ENCODE measurements at places on chromosomes 6 and 20.

DNA sequence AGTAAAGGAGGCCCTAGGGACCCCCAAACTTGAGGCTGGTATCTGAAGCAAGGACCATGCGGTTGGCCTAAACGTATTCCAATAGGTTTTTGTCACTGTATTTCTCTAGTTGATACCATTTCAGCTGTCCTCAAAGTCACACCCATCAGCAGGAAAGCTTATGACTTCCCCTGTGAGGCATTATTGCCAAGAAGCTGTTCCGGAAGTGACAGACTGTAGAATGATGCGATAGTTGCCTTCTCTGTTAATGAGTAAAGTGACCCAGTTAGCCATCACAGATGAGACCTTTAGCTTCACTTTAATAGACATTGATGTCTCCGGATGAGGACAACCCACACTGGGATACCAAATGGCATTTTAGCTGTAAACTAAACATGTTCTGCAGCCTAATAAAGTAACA is 147.9 kb downstream of the RNGTT start:
- DNase-seq: no peak

DNA sequence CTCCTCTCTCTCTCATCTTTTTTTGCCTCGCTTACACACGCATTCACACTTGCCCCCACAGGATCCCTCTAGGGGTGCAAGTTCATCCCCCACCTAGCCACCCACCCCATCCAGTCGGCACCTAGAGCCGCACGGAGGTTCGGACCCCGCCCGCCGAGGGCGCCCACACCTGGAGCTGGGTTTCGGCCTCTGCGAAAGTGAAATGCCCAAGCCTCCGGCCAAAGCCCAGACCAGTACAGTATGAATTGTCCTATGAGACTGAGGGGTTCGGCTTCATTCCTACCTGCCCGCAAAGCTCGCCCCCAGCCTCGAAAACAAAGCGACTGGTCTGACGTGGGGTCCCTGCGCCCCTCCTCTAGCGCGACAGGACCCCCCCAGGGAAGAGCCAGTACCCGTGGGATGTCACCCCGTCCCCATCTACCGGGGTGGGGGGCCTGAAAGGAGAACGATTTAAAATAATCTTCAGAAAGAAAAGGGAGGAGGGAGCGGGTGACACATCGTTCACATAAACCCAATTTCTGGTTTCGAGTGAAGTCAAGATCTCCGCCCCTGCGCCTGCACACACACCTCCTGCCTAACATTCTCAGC is 1.5 kb downstream of the TFAP2A start:
- no peak for DNase-seq

- no peak for DNase-seq
Observed at GRCh38 chr20:57891014-57891413, 181.2 kb upstream of the PMEPA1 start.

GRCh38 chr6:63319939-63320338 is at the start of gene LGSN:
Gene LGSN (minus strand): TSS chr6:63319983. CDS start chr6:63319943, 40 bp downstream.
- no peak for DNase-seq

DNA sequence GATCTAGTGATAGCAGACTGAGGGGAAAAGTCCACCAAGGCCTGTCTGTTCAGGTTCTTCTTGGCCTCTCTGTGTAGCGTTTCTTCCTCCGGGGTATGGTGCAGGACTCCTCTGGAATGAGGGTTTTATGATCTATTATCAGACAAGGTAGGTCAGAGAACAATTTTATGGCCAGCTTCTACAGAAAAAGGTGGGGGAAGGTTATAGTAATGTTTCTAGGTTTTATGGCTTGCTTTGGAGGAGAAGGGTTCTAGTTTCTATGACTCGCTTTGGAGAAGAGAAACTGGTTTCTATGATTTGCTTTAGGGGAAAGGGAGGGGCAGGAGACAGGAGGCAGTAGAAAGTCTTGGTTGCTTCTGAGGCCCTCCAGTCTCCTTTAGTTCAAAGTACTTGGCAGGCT is 144.8 kb upstream of the LAMA2 start:
- DNase-seq: no peak

- DNase-seq: no peak
Observed at GRCh38 chr20:821046-821730, 12.3 kb upstream of the FAM110A start.

DNA sequence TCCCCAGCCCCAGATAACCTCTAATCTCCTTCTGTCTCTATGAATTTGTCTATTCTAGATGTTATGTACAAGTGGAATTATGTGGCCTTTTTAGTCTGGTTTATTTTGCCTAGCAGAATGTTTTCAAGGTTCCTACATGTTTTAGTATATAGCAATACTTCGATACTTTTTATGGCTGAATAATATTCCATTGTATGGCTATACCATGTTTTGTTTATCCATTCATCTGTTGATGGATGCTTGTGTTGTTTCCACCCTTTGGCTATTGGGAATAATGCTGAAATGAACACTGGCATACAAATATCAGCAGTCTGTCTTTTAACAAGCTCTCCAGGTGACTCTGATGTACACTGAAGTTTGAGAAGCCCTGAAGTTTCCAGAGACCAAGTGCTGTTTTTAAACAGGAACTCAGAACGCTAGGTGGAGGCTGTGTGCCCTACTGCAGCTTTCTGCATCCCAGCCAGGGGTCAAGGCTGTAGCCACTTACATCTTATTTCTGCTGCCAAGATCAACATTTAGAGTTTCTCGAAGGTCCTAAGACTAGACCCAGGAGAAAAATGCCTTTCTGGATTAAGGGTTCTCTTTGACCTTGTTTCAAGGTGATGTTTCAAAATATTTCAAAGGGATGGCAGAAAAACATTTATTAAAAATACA is 123.0 kb downstream of the SOBP start:
- DNase-seq: no peak

DNA sequence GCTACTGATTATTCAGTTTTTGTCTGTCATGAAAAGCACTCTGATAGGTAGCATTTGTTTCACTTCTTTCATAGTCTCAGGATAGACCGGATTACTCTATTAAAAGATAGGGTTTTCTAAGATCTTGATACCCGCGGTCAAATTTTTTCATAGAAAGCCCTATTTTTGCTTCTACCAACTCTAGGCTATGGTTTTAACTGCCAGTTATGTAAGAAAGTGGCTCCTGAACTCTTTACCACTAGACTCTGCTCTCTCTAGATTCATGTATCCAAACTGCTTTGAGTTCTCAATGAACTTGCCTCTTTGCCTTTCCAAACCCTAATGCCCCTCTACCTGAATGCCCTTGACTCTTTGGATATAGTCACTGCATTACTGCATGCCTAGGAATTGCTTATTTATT is 70.3 kb downstream of the HIVEP1 start:
- DNase-seq: no peak

GRCh38 chr20:2217857-2218539 is 77.8 kb upstream of the TGM3 start:
- no peak for DNase-seq

GRCh38 chr20:50343490-50344179 is 153.0 kb downstream of the CEBPB start:
- DNase-seq: no peak

GRCh38 chr6:120304223-120304622 is 954.7 kb upstream of the MAN1A1 start:
- DNase-seq: no peak

- DNase-seq: no peak
Observed at GRCh38 chr6:89204096-89204495, 13.1 kb downstream of the GABRR1 start.

GRCh38 chr20:24605937-24606455 is 136.6 kb downstream of the SYNDIG1 start:
- peak; percentile 31 for DNase-seq

GRCh38 chr6:129105035-129105434 is 222.1 kb downstream of the LAMA2 start:
- peak; percentile 55 for DNase-seq

- DNase-seq: no peak
Observed at GRCh38 chr20:14127514-14128223, 132.4 kb downstream of the MACROD2 start.

GRCh38 chr20:20517296-20517695 is 149.4 kb downstream of the INSM1 start:
- no peak for DNase-seq

GRCh38 chr6:152642578-152643375 is 5.6 kb upstream of the SYNE1 start:
- no peak for DNase-seq

GRCh38 chr6:21180155-21180554 is 413.4 kb upstream of the SOX4 start:
- no peak for DNase-seq

DNA sequence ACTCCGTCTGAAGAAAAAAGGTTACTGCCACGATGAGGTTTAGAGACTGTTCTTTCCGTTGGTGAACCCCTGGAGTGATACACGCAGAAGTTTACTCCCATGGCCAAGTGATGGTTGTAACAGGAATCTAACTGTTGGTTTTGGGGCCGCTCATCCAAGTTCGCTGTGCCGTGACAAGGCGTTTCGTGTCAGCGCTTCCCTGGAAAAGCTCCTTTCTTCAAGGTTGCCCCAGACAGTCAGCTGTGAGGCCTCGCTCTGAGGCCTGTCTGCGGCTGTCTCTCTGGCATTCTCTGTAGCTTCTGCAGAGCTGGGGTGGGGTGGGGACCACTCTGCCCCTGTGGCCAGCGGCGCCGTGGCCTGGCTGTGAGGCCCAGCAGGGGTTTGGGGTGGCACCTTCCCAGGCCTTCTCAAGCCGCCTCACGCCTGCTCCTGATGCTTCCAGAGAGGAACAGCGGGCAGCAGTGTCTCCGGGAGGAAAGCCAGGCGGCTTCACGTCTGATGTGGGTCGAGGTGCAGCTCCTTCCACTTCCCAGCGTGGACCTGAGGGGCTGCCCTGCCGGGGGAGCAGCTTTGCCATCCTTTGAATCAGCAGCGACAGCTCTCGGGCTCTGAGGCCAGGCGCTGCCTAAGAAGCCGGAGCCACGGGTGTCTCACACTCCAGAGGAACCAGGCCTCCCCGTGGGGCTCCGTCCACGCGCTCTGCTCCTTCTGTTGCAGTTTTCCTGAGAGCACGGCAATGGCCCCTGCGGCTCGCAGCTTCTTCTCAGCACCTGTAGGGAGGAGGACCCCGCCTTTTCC is 76.2 kb downstream of the SMOC2 start:
- no peak for DNase-seq

DNA sequence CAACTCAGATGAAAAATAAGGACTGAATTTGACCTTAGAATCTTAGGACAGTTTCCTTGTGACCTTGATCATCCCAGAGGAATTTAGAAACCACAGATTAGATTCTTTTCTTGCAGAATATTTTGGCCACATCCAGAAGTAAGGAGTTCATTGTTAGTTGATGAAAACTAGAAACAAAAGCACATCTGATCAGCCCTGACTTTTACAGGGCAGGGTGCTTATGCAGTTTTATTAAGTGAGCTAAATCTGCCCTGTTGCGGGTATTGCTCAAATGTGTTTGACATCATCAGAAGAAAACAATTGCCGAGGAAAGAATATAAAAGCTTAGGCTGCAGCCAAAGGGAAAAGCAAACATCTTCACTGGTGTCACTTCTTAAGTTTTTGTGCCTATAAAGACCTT is 100.8 kb downstream of the MTFR2 start:
- DNase-seq: no peak

- no peak for DNase-seq
Observed at GRCh38 chr20:40683221-40683893, 5.7 kb downstream of the MAFB start.

GRCh38 chr20:1462834-1463233 is 3.8 kb downstream of the NSFL1C start:
- no peak for DNase-seq

- DNase-seq: peak; percentile 84
Observed at GRCh38 chr20:62887152-62887859, 25.7 kb upstream of the TCFL5 start.

- no peak for DNase-seq
Observed at GRCh38 chr6:151738960-151739359, 68.5 kb upstream of the ESR1 start.

GRCh38 chr6:134077301-134077700 is 24.9 kb upstream of the SLC2A12 start:
- DNase-seq: no peak

DNA sequence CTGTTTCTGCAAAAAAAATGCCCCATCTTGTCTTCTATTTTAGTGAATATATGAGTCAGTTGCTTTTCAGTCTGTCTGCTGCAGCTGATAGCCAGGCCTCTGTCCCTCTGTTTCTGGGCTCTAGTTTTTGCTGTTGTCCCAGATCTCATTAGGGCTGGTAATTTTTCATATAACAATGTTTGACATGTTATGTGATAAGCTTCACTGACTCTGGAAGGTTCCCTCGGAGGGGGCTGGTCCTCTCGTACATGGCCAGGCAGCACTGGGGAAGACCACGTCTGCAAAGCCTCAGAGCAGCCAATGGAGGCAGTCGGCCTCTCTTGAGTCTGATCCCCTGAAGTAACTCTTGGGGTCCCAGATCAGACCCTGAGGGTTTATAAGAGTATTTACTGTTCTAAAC is 223.8 kb downstream of the THBS2 start:
- DNase-seq: no peak

DNA sequence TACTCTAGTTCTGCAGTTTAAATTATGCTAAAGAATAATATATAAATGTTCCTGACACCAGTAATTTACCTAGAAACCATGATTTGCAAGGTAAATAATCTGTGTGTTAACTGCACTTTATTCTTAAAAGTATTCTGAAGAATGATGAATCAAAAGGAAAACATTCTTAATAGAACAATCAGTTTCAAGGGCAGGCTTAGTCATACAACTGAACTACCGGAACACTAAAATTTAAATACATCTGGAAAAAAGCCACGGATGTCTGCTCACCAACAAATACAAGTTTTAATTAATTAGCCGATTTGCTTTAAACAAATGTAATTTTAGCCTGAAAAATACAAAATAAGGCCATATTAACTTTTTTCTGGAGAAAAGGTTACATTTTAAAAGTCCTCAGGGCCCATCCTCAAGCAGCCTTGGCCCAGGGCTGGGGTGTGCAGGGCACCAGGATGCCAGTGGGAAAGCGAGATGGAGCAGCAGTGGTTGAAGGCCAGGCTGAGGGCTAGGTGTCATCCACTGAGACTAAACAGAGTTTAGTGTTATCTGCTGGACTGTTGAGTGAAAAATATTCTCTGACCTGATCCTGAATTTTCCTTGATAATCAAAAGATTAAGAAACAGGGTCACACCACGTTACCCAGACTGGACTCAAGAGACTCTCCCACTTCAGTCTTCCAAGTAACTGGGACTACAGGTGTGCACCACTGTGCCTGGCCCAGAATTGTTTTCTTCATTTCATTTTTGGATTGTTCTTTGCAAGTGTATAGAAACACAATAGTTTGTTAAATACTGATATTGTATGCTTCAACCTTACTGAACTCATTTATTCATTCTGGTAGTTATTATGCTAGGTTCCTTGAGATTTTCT is 88.2 kb upstream of the DST start:
- DNase-seq: no peak

- no peak for DNase-seq
Observed at GRCh38 chr6:52515219-52515960, 61.5 kb downstream of the TRAM2 start.

DNA sequence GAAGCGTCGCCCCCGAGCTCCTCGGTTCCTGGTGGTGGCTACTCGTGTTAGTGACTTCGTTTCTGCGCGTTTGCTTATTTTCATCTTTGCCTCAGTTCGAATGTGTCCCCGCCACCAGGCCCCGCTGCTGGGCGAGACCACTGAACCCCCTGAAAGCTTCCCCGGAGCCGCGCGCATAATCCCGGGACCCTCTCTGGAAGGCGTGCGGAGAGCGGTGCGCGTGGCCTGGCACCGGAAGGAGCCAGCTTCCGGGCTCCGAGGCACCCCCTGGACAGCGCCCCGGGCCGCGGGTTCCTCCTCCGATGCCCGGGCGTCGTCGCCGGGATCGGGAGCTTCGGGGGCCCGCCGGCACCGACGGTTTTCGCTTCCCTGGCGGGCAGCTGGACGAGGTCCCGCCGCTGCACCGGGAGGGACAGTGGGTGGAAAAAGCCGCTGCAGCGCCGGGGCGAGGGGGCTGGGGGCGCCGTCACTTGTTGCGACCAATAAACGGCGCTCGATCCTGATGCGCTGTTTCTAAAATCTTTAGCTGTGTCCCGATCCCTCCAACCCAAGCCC is 643 bp upstream of the SLC35D3 start:
- no peak for DNase-seq

Measured in skeletal muscle cell (primary cell).